ENCODE measurements at places on chromosomes 16 and 17. TPM values are rescaled to one million over a fixed set of nuclear protein-coding genes. Genes with fewer than 3 reads are reported as not detected.

The TMEM88 gene
- total RNA-seq, result 6.2 TPM

The CDH5 gene
- total RNA-seq, result not detected

The MYLK3 gene
- total RNA-seq, result 0.32 TPM

The GPR139 gene
- total RNA-seq, result not detected

The RDM1 gene
- 1.9 TPM for total RNA-seq

The RNF222 gene
- 0.15 TPM for total RNA-seq

The TMC8 gene
- total RNA-seq, result 424 TPM

The HSD17B2 gene
- total RNA-seq, result not detected

The TBC1D3D gene
- 0.50 TPM for total RNA-seq

The TRAF4 gene
- 32.9 TPM for total RNA-seq

The KRT37 gene
- total RNA-seq, result not detected

The ZFP3 gene
- total RNA-seq, result 12.0 TPM

The TEX14 gene
- total RNA-seq, result 1.3 TPM

- H3K36me3 ChIP-seq, result no peaks in the 10 kb centered on the region
- no peak for DNase-seq
- peaks cover 14% of the 10 kb centered on the region for H3K4me1 ChIP-seq
- no peak overlapping the region for H3K27ac ChIP-seq
- peaks cover 11% of the 10 kb centered on the region for H3K27me3 ChIP-seq
- no peak overlapping the region for H3K4me3 ChIP-seq
Observed at GRCh38 chr16:70804734-70805169, 3.8 kb upstream of the VAC14 start.

- DNase-seq, result no peak
- H3K4me1 ChIP-seq, result peaks cover 60% of the 10 kb centered on the region
- no peaks in the 10 kb centered on the region for H3K27me3 ChIP-seq
- peaks cover 3% of the 10 kb centered on the region for H3K36me3 ChIP-seq
- H3K4me3 ChIP-seq, result no peak overlapping the region
- H3K27ac ChIP-seq, result no peak overlapping the region
Observed at GRCh38 chr16:17356243-17356933, 114.4 kb downstream of the XYLT1 start.

- H3K4me3 ChIP-seq, result no peak overlapping the region
- H3K27me3 ChIP-seq, result no peaks in the 10 kb centered on the region
- H3K27ac ChIP-seq, result no peak overlapping the region
- peaks cover 23% of the 10 kb centered on the region for H3K36me3 ChIP-seq
Observed at GRCh38 chr16:30885196-30885595, 8.7 kb downstream of the BCL7C start.

DNA sequence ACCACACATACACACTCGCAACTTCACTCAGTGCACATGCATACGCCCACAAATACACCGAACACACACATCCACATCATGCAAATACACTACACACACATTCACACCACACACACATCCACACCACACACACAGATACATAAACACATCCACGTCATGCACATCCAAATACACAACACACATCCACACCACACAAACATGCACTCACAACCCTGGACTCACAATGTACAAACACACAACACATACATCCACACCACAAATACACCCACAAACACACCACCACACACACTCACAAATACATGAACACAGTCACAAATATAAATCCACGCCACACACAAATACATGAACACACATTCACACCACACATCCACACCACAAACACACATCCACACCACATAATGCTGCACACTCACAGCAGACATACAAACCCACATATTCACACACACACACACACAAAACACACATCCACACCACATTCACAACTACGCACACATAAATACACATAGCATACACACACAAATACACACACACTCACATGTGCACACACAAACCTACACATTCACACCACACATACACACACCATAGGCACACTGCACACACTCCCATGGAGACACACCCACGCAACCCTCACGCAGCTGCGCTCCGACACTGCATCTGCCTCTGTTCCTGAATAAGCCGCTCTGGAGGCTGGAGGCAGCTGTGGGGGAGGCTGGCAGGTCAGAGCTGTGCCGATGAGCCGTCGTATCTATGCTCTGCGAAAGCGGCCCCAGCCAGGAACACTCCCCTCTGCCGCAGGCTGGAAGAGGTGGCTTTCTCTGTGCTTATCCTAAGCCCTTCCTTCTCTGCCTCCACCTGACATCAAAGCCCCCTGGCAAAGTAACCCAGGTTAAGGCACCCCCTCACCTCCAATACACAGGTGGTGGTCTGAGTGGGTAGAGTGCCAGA lies 141.8 kb downstream of the GRIN2A start:
- no peak overlapping the region for H3K27ac ChIP-seq
- no peaks in the 10 kb centered on the region for H3K27me3 ChIP-seq
- no peak overlapping the region for H3K4me3 ChIP-seq
- no peaks in the 10 kb centered on the region for H3K36me3 ChIP-seq
- H3K4me1 ChIP-seq, result no peaks in the 10 kb centered on the region

- H3K4me3 ChIP-seq, result no peak overlapping the region
- H3K4me1 ChIP-seq, result no peaks in the 10 kb centered on the region
- H3K27me3 ChIP-seq, result no peaks in the 10 kb centered on the region
- no peak overlapping the region for H3K27ac ChIP-seq
- no peak for DNase-seq
Observed at GRCh38 chr16:75029854-75030253, 31.0 kb downstream of the ZNRF1 start.

DNA sequence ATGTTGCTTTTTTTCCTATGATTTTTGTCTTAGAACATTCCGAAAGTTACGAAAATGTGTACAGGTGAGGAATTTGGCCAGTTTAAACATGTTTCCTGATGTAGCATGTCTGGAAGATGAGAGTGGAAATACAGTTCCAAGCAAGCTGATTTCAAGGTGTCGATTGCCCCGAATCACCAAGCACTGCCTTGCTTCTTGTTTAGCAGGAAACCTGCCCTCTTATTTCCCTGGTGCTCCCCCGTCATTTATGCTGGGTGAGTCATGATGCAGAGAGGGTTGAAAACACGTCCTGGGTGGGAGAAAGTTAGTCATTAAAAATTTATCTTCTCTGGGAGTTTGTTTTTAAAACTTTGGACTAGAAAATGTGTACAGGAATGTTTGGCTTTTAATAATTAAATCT lies 608.6 kb upstream of the EEF2KMT start:
- H3K27ac ChIP-seq, result no peak overlapping the region
- no peak overlapping the region for H3K4me3 ChIP-seq
- H3K36me3 ChIP-seq, result no peaks in the 10 kb centered on the region
- no peaks in the 10 kb centered on the region for H3K27me3 ChIP-seq

DNA sequence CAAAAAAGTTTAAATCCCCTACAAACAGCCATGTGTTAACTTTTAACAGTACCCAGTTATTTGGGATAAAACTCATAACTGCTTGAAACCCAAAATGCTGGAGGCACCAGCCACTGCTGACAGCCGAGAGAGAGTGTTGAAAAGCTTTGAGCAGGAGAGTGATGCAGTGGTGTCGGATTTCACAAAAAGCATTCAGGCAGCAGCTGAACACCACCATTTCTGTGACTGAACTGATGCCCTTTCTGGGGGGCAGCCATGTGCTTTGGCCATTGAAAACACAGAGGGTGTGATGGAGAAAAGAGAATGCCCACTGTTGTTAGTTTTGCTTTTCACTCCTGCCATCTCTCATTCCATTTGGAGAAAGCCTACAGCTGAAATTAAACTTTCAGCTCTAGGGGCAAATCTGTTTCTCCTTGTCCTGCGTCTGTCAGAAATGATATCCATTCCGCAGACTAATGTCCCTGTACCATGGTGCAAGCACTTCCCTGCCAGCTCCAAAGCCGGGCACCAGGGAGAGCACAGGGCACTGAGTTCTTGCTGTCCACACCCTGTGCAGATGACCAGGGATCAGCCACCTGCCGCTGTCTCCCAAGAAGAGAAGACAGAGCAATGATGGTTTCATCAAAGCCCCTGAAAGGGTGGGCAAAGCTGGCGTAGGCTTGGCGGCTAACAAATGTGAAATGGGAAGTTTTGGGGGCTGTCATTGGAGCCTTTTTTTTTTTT lies 16.6 kb upstream of the MLYCD start:
- no peaks in the 10 kb centered on the region for H3K4me1 ChIP-seq
- DNase-seq, result no peak
- no peak overlapping the region for H3K27ac ChIP-seq
- no peaks in the 10 kb centered on the region for H3K36me3 ChIP-seq
- peaks cover 1% of the 10 kb centered on the region for H3K27me3 ChIP-seq

- H3K4me1 ChIP-seq, result no peaks in the 10 kb centered on the region
- H3K4me3 ChIP-seq, result no peak overlapping the region
- DNase-seq, result no peak
Observed at GRCh38 chr17:44636562-44636961, 19.7 kb upstream of the MEIOC start.

DNA sequence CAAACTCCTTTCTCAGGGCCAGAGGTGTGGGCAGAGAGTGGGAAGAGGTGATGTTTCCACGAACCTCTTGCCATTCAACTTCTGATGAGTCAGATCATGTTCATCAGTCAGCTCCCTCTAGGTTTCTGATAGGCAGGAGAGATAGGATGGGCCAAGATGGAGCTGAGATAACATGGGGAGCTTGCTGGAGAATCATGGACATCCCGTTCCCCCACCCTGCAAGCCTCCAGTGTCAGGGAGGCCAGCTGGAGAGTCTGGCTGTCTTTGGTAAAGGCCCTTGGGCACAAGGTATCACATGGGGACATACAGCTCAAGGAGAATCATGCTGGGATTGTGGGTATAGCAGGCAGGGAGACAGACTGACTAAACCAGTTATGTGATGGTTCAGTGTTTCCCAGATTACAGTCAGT lies 136.0 kb upstream of the IRX3 start:
- no peaks in the 10 kb centered on the region for H3K27me3 ChIP-seq
- H3K4me1 ChIP-seq, result no peaks in the 10 kb centered on the region
- H3K36me3 ChIP-seq, result no peaks in the 10 kb centered on the region
- no peak overlapping the region for H3K27ac ChIP-seq
- DNase-seq, result no peak

DNA sequence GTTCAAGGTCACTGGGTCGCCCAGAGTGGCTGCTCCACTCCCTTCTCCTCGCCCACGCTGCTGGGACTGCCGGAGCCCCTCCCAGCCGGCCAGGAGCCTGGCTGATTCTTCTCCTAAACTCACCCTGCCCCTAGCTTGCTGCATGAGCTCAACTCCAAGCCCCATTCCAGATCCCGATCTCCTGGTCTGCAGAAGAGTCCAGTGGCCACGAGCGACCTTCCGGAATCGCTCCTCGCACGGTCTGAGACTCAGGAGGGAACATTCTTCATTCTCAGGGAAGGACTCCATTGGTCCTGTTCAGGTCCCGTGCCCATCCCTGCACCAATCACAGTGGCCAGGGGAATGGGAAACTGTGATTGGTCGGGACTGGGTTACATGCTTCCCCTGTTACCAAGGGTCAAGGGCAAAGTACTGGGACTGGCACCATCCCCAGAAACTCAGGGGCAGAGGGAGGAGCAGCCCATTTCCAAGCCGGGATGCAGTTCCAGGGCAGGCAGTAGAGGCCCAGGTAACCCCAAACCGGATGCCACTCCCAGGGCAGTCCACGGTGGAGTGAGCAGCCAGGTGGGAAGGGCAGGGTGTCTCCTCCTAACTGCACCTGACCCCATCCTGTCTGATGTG lies 24.5 kb upstream of the CIBAR2 start:
- DNase-seq, result no peak
- H3K4me1 ChIP-seq, result no peaks in the 10 kb centered on the region
- H3K36me3 ChIP-seq, result no peaks in the 10 kb centered on the region

- no peaks in the 10 kb centered on the region for H3K36me3 ChIP-seq
- H3K27ac ChIP-seq, result no peak overlapping the region
- H3K4me3 ChIP-seq, result no peak overlapping the region
- no peaks in the 10 kb centered on the region for H3K27me3 ChIP-seq
- no peak for DNase-seq
Observed at GRCh38 chr16:49564496-49565229, 191.1 kb downstream of the C16orf78 start.

GRCh38 chr17:6831661-6832263 lies at the start of gene TEKT1:
TEKT1 (minus strand) TSS chr17:6831729; CDS start chr17:6830376, 1,353 bp downstream.
- DNase-seq, result peak; percentile 75
- peak within 1 kb of the TSS; percentile 35 for H3K4me3 ChIP-seq
- peaks cover 31% of the 10 kb centered on the region for H3K27me3 ChIP-seq
- peaks cover 13% of the 10 kb centered on the region for H3K4me1 ChIP-seq
- no peaks in the 10 kb centered on the region for H3K36me3 ChIP-seq

- no peaks in the 10 kb centered on the region for H3K36me3 ChIP-seq
- DNase-seq, result no peak
- H3K27ac ChIP-seq, result no peak overlapping the region
- no peak overlapping the region for H3K4me3 ChIP-seq
- no peaks in the 10 kb centered on the region for H3K27me3 ChIP-seq
Observed at GRCh38 chr17:9760266-9760665, 31.1 kb downstream of the DHRS7C start.

GRCh38 chr17:32772453-32773025 lies 104.4 kb downstream of the MYO1D start:
- DNase-seq, result no peak
- H3K4me1 ChIP-seq, result no peaks in the 10 kb centered on the region
- no peak overlapping the region for H3K27ac ChIP-seq
- no peaks in the 10 kb centered on the region for H3K27me3 ChIP-seq
- no peak overlapping the region for H3K4me3 ChIP-seq

- H3K36me3 ChIP-seq, result no peaks in the 10 kb centered on the region
- H3K4me1 ChIP-seq, result peaks cover 99% of the 10 kb centered on the region
- H3K27ac ChIP-seq, result peak overlapping the region; percentile 49
- H3K27me3 ChIP-seq, result no peaks in the 10 kb centered on the region
- peak; percentile 58 for DNase-seq
Observed at GRCh38 chr17:65027305-65027704, 29.2 kb downstream of the GNA13 start.

DNA sequence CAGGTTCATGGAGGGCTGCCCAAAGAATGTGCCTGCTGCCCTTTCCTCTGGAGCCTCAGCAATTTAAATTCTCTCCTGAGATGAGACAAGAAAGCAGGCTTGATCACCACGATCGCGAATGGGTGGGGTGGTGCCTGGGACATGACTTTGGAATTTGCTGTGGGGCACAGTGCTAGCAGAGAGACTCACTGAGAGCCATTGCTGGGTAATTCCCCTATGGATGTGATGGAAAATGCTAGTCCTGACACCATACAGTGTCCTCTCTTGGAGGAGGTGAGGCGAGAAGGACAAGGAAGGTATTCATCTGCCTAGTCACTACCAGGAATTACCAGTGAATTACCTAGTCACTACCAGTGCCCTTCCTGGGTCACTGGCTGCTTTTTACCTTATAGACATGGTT lies 15.5 kb downstream of the FAM20A start:
- no peaks in the 10 kb centered on the region for H3K36me3 ChIP-seq
- DNase-seq, result no peak
- H3K4me3 ChIP-seq, result no peak overlapping the region
- no peaks in the 10 kb centered on the region for H3K27me3 ChIP-seq
- H3K4me1 ChIP-seq, result no peaks in the 10 kb centered on the region
- H3K27ac ChIP-seq, result no peak overlapping the region
